ENCODE measurements at places on chromosomes 5 and 9.

GRCh38 chr9:113635586-113635985 is 172.1 kb downstream of the RGS3 start:
- no peak overlapping the region for H3K4me3 ChIP-seq
- H3K27ac ChIP-seq: no peak overlapping the region
- no peaks in the 10 kb centered on the region for H3K36me3 ChIP-seq
- no peaks in the 10 kb centered on the region for H3K4me1 ChIP-seq

DNA sequence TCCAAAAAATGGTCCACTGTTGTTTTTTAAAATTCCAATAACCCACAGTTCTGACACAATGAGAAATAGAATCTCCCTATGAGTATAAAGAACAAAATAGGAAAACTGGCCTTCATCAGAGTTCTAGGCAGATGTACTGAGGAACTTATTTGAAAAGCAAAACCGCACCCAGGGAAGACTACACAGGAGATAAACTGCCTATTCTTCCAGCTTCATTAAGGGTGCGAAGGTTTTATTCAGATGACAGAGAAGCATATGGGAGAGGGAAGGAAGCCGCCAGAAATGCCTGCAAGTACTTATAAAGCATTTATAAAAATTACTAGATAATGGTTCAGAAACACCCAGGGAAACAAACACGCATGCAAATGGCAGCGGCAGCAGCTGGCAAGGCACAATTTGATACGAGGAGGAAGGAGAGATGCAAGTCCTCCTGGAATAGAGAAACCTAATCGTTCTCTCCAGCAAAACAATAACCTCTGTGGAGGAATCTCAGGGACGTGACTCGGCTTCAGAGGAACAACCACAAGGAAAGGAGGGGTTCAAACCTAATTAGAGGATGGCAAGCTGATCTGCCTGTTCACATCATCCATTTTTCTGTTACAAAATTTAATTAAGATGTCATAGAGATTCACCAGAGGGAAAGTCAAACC is 9.0 kb downstream of the TTLL11 start:
- H3K27ac ChIP-seq: no peak overlapping the region
- H3K27me3 ChIP-seq: no peaks in the 10 kb centered on the region
- H3K4me3 ChIP-seq: no peak overlapping the region
- no peaks in the 10 kb centered on the region for H3K36me3 ChIP-seq

- H3K27me3 ChIP-seq: no peaks in the 10 kb centered on the region
- no peak overlapping the region for H3K27ac ChIP-seq
- no peaks in the 10 kb centered on the region for H3K4me1 ChIP-seq
- no peaks in the 10 kb centered on the region for H3K36me3 ChIP-seq
- no peak for DNase-seq
Measured at GRCh38 chr5:98403131-98403530, 370.3 kb upstream of the RGMB start.

- DNase-seq: no peak
- H3K4me1 ChIP-seq: peaks cover 23% of the 10 kb centered on the region
- no peak overlapping the region for H3K4me3 ChIP-seq
- no peak overlapping the region for H3K27ac ChIP-seq
- no peaks in the 10 kb centered on the region for H3K27me3 ChIP-seq
Measured at GRCh38 chr5:81014348-81014747, 54.2 kb downstream of the RASGRF2 start.

DNA sequence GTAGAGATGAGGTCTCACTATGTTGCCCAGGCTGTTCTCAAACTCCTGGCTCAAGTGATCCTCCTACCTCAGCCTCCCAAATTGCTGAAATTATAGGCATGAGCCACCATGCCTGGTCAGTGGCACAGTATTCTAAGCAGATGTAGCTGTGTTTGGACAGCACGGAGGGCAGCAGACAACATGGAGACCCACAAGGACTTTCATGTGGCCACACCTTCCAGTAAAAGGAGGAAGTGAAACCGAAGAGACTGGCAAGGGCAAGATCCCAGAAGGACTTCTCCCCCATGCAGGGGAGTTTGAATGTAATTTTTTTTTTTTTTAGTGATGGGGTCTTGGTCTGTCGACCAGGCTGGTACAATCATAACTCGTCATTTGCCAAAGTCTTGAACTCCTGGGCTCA is 172.2 kb downstream of the TRPM3 start:
- H3K36me3 ChIP-seq: no peaks in the 10 kb centered on the region
- H3K4me1 ChIP-seq: no peaks in the 10 kb centered on the region
- DNase-seq: no peak
- no peaks in the 10 kb centered on the region for H3K27me3 ChIP-seq
- no peak overlapping the region for H3K27ac ChIP-seq

DNA sequence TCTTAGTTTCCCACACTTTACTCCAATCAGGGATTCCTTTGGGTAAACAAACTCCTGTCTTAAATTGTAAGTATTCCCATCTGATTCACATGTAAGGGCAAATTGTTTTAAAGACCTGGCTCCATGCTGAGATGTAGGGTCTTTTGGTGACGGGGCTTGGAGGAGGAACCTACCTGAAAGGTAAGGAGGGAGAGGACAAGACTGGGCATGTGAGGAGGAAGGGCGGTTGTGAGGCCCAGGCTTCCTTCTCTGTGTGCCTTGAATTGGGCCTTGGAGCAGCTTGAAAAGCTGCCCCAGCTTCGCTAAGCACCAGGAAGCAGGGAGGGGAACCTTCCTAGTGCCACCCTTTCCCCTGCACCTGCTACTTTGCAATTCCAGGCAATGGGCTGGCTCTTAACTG is 86.8 kb downstream of the C9orf152 start:
- no peaks in the 10 kb centered on the region for H3K27me3 ChIP-seq
- no peak overlapping the region for H3K27ac ChIP-seq
- H3K4me1 ChIP-seq: peaks cover 24% of the 10 kb centered on the region
- no peak overlapping the region for H3K4me3 ChIP-seq
- H3K36me3 ChIP-seq: peaks cover 10% of the 10 kb centered on the region
- DNase-seq: no peak
